OCI-M1 (cell line): ENCODE measurements at places on chromosomes 6 and 20.

- no peak for DNase-seq
Measured at GRCh38 chr6:92196325-92196724, 1223.0 kb downstream of the EPHA7 start.

DNA sequence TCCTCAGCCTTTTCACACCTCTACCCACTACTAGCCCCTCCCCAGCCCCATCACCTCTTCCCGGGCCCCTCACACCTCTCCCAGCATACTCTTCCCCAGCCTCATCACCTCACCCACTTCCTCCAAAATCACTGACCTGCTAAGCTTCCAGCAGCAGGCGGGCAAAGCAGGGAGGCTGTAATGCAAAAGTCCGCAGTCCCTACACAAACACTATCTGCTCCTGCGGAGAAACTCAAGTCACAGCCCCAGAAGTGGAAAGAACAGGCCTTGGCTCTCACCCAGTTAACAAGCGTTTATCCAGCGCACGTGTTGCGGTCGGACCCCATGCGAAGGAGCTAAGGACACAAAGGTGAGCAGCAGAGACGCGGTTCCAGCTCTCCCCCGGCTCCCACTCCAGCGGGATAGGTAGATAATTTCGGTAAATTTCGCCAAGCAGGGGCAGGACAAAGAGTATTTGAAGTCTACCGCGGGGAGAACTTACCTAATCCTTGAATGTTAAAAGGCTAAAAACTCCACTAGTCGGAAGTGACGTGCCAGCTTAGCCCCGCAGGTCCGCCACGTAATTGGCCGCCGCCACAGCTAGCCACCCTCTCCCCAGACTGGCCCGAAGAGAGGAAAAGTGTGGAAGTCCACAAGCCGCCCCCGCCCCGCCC is 728 bp upstream of the TRIM39 start:
- DNase-seq: peak; percentile 95

- peak; percentile 35 for DNase-seq
Measured at GRCh38 chr6:141729146-141729545, 403.6 kb upstream of the GJE1 start.

DNA sequence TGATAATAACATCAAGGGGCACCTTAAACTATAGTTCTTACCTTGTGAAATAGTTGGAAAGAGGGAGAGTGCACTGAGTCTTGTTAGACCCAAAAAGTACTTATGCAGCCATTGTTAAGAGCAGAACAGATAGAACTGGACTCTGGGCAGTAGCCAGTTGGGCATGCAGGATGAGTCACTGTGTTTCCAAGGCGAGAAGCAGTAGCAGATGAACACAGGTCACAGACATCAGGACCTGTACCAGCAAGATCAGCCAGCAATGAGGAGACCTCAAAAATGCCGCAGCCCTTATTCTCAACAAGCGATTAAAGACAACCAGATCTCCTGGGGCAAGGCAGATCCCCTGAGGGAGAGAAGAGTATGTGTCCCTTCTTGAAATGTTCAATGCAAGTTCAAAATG is 79.0 kb downstream of the SAMD3 start:
- DNase-seq: no peak

DNA sequence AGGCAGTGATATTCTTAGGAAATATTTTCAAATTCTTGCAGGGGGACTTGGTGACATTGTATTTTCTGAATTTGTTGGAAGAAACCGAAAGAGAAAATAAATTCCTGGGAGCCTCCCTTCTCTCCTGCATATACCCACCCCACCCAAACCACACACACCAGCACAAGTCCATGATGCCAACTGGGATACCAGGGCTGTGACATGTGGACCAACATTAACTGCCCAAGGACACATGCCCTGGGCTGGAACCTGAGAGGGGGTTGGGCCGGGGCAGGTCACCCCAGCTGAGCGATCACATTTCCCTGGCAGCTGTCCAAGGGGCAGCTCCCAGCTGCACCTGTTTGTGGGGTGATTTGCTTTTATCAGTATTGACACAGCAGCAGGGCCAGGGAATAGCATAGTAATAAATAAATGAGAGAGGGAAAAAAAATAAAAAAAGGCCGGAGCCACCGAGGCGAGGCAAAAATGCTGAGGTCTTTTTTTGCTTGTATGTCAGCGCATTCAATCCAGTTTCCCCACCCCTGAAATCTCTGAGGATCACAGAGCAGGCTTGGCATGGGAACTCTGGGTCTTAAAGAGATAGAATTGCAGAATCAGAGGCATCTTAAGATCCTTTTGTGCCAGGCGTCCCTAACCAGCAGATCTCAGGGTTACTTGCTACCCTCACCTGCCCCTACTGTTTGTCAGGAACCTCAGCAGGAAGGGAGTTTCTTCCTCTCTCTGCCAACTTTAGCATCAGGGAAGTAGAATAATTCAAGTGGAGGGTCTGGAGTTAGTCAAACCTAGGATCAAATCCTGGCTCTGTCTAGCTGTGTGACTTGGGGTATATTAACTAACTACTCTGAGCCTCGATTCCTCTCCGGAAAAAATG is 66.5 kb upstream of the PIM1 start:
- DNase-seq: peak; percentile 92

DNA sequence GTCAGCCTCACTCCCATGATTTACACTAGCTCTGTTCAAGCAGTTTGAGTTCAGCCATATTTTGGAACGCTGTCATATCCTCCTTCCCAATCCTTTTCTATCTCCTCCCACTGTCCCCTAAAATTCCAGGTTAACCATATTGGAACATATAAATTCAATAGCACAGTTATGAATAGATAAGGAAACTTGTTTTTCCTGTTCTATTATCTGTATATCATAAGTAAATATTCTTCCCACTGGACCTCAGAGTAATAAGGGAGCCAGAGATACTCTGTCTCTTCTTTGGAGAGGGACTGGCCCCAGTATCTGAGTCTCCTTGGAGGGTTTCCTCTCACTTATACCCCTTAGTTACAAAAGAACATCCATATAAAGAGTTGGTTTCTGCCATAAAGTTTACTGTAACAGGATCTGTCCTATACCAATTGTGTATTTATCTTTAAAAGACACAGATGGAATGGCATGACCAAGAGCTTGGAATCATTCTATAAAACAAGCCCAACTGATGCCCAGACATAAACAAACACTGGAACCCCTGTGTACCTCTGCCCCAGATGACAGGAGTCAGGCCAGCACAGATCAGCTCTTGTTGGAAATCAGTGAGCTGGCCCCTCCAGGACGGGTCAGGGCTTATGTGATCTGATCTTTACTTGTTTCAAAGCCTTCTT is 67.1 kb downstream of the EPB41L2 start:
- no peak for DNase-seq

GRCh38 chr6:149137594-149137993 is 179.9 kb upstream of the TAB2 start:
- no peak for DNase-seq

DNA sequence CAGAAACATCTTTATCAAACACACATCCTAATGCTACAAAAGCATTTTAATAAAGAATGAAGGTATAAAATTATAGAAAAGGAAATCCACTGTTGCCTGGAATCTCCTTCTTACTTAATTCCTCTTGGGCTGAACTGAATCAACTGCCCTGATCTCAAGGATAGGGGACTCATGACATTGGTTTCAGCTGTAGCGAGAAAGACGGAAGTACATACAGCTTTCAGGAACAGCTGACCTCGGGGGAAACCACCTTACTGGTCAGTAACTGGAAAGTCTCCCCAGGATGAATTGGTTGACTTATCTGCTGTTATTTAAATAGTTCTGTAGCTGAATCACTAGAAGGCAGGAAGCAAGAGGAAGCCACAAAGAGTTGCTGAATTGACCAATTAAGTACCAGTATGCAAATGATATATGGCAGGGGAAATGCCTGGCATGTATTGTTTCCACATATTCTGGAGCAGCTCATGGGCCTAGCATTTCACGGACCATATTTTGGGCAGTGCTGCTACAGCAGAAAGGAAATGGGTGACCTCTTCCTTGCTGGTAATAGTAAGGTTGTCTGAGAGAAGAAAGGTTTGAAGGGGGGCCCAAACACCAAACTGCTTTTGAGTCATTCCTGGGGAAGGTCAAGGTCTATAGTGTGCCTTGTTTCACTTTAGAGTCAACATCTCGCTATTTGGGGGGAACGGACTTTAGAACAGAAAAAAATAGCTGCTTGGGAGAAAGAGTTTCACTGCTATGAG is 43.7 kb upstream of the MAP7 start:
- DNase-seq: peak; percentile 98

DNA sequence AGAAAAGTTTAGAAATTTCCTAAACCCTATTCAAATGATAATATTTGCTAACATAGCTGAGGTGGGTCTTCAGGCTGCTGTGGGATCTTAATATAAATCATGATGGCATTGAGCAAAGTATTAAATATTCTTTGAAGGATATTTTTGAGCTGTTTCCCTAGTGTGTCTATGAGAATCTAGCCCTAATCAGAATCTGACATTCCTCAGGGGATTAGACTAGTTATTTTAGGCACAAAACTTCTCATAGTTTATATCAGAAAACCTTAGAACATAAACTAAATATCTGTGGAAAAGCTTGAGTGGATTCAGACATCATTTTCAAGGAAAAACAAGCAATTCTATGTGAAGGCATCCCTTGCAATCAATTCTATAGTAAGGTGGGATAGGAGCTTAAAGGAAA is 594.5 kb downstream of the RFPL4B start:
- DNase-seq: no peak
